Activated CD4-positive, alpha-beta memory T cell treated with anti-CD3 and anti-CD28 coated beads for 36 hours (primary cell): ENCODE measurements at places on chromosomes 2 and 18. TPM values are rescaled to one million over a fixed set of nuclear protein-coding genes. Genes with fewer than 3 reads are reported as not detected.

Gene FOXI3
- total RNA-seq, result not detected

GRCh38 chr18:51028201-51028805, 1.7 kb upstream of the SMAD4 start:
- peak; percentile 49 for DNase-seq

- DNase-seq, result no peak
These were observed 52.1 kb downstream of the POLE4 start for GRCh38 chr2:75010571-75010970.

GRCh38 chr18:11981192-11981542, at the start of gene IMPA2:
TSS of gene IMPA2 (plus strand) at chr18:11981507. CDS start at chr18:11981670, 163 bp downstream.
- no peak for DNase-seq

GRCh38 chr18:25832001-25832604, 258.3 kb downstream of the SS18 start:
- DNase-seq, result peak; percentile 24

- DNase-seq, result peak; percentile 89
These were observed 12.4 kb downstream of the ASB1 start for GRCh38 chr2:238438856-238439849.

DNA sequence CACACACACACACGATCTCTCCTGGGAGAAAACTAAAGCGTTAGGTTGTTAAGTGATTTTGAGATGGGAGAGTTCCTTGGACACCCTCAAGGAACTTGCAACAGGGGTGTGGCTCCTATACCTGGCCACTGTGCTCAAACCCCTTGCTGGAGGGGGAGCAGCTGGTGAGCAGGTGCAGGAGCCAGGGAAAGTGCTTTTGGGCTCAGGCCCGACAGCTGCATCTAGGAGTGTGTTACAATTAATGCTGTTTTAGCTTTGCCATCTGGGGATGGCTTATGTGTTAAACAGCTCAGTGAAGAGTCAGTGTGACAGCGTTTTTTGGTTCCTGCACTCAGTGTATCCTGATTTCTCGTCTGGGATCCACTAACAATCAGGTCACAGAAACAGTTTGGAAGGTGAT, 510.8 kb downstream of the TRIB2 start:
- DNase-seq, result no peak

GRCh38 chr2:182355815-182356214, 71.0 kb downstream of the PDE1A start:
- DNase-seq, result no peak
